ENCODE measurements at places on chromosomes 16 and 17.

DNA sequence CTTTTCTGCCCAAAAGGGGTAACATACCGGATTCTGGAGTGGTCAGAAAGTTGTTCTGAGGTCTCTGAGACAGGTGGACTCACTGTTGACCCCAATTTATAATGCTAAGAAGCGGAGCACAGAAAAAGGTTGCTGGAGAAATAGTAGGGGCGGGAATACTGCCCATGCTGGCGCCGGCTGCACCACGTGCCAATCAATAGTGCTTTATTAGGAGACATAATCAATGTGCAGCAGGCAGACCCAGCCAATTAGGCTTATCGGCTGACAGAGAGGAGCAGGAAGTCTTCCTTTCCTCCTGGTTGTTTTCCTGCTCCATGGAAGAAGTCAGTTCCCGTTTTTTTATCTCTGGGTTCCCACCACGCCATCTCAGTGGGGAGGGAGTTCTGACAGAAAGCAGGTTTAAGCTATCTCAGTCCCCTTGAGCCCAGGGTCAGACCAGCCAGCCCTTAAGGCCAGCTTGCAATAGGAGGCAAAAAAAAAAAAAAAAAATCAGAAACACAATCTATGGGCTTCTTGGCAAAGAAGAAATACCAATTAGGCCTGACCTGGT lies 68.2 kb upstream of the IRX6 start:
- DNase-seq = no peak

DNA sequence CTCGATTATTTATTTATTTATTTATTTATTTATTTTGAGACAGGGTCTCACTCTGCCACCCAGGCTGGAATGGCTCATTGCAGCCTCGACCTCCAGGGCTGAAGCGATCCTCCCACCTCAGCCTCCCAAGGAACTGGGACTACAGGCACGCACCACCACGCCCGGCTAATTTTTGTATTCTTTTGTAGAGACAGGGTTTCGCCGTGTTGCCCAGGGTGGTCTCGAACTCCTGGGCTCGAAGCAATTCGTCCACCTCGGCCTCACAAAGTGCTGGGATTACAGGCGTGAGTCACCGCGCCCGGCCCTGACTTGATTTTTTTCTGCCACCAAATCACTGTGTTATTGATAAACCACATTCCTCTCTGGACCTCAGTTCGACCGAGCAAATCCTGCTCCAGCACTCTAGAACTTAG lies 758 bp upstream of the RPL23A start:
- DNase-seq = no peak

GRCh38 chr16:68296693-68297092 lies 14.1 kb downstream of the SLC7A6OS start:
- DNase-seq = no peak

GRCh38 chr16:86917471-86918365 lies 339.4 kb downstream of the FOXL1 start:
- no peak for DNase-seq

- DNase-seq = no peak
These were observed 162.8 kb downstream of the BCAS3 start for GRCh38 chr17:60840456-60840855.

DNA sequence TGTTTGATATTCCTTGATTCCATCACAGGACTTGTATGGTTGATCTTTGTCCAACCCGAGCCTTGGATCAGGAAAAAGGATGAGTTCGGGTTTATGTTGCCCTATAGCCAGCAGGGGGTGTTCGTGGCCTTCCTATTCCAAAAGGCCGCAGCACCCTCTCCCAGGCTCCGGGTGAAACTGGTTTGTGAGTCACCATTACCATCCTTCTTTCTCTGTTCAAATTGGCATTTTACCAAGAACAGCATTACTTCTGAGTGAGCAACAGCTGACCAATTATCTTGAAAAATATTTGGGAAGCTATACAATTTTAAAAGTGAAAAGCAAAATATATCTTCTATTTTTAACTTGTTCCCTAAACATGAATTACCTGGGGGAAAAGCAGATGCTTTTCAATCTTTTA lies 24.3 kb upstream of the KRT20 start:
- DNase-seq = peak; percentile 93

GRCh38 chr17:14922411-14922810 lies 342.7 kb downstream of the PMP22 start:
- DNase-seq = no peak

DNA sequence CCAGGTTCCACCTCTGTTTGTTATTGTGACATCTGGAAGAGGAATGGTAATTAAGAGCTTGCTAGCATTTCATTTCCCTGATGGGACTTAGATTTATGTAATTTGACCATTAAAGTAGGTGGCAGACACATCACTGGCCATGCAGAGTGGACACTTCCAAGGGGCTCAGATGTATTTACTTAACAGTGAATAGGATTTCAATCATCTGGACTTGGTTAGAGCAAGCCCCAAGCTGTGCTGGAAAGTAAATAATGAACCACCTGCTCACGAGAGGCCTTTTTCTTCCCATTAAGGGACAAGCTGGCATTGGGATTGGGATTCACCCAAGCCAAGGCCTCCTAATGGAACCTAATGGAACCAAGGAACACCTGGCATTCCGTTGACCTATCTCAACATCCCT lies 395.3 kb downstream of the HS3ST4 start:
- DNase-seq = no peak

- DNase-seq = no peak
These were observed 65.1 kb upstream of the MED9 start for GRCh38 chr17:17411692-17412091.

- DNase-seq = peak; percentile 77
These were observed 2.5 kb upstream of the LASP1 start for GRCh38 chr17:38867179-38867967.

DNA sequence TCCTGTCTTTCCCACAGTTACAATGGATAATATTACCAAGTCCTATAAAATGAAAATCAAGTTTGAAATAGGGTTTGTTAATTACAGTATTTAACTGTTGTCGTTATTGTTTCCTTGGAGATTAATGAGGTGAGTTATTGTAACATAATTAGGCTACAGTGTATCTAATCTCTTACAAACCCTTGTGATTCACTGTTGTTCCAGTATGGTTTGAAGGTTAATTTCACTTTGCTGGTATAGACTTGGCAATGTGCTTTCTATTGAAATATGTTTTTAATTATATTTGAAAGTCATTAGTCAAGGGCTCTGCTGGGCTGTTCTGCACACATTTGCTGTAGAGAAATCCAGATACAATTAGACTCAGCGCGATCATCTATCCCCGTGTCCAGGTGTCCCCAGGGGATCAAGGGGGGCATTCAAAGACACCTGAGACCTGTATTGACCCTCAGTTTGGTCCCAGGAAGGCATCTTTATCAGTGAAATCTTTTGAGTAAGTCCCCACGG lies 624.6 kb upstream of the EEF2KMT start:
- DNase-seq = no peak

DNA sequence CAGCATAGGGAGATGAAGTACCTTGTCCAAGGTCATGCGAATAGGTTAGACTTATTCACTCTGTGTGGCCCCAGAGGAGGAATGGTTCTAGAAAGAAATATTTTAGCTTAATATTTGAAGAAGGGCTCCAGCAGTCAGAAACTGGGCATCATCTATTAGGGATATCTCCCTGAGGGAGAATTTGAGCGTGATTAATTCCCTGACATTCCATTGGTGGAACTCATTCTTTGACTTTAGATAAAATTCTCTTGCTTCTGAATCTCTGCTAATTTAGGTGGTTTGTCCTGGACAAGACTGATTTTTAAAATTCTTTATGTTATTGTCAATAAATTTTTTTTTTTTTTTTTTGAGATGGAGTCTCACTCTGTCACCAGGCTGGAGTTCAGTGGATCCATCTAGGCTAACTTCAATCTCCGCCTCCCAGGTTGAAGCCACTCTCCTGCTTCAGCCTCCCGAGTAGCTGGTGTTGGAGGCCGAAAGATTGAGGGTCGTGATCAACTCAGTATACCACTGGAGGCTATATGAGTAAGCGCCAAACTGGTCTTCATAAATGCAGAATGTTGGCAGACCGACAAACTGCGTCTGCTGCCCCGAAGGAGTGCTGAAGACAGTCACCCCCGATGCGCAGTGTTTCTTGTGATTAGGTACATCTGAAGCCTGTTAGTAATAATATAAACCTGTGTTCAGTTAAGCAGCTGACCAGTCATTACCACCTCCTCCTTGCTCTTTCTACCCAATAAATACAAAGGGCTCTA lies 267.9 kb upstream of the HSBP1 start:
- DNase-seq = no peak

DNA sequence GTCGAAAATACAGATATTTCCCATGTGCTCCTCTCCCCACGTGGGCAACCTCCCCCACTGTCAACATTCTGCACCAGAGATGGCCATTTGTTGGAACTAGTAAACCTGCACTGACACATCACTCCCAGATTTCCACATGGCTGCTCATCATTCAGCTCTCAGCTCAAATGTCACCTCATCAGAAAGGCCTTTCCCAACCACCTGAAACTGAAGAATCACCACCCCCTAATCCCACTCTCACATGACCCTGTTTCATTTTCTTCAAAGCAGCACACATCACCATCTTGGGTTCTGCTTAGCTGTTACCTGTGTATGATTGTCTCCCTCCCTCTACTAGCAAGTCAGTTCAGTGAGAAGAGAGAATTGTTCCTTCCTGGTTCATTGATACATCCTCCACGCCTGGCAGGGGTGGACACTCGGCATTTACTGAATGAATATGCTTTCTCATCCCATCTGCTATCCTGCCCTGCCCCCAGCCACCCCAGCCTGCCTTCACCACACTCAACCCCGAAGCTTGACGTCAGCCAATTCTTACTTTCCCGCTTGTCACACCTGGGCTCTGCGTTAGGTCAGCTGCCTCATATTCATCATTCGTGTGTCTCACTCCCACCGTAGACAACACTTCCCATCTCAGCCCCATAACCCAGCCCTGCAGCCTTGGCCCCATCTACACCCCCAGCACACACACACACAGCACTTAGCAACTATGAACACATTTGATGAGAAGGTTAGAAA lies 1.5 kb downstream of the C17orf114 start:
- DNase-seq = no peak

- no peak for DNase-seq
These were observed 22.0 kb downstream of the PRCD start for GRCh38 chr17:76561799-76562268.

- DNase-seq = peak; percentile 87
These were observed 23.5 kb downstream of the XPO6 start for GRCh38 chr16:28188085-28188916.

- DNase-seq = no peak
These were observed 78.8 kb downstream of the CDRT15 start for GRCh38 chr17:14157822-14158221.

- DNase-seq = no peak
These were observed 4.3 kb upstream of the ALDH3A1 start for GRCh38 chr17:19752216-19753050.

GRCh38 chr17:76485569-76485968 lies 15.7 kb downstream of the RHBDF2 start:
- DNase-seq = no peak

DNA sequence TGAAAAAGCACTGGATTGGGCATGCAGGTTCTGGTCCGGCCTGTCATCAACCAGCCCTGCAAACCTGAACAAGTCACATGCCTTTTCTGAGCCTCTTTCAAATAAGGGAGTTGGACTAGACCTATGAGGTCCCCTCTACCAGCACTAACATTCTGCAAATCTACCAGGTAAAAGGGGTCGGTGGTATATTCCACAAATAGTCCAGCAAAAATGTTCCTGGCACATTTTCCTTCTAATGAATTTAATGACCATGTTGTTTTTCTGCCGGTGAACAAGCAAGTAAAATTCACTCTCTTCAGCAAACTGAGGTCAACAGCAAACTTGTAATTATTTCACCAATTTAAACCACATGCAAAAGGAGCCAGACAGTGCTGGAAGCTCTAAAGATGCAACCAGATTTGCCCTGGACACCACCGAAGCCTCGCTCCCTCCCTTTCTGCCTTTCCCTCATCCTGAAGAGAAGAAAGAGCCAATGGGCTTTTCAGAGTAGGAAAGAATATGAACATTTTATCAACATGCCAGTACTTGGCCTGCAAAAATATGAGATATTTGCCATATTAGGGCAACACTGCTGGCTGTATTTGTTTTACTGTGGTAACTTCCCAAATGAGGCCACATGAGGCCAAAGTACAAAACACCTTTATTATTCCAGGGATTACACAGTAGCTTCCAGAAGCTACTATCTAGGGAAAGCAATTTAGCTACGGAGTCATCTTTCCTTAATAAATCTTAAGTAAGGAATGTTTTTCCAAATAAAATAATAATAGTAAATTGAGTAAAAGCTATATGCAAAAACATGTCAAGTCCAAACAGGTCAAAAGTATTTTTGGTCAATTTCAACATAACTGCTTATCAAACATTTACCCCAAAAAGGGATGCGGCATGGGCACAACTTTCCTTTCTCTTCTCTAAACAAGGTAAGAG lies 45.0 kb downstream of the USP31 start:
- no peak for DNase-seq

DNA sequence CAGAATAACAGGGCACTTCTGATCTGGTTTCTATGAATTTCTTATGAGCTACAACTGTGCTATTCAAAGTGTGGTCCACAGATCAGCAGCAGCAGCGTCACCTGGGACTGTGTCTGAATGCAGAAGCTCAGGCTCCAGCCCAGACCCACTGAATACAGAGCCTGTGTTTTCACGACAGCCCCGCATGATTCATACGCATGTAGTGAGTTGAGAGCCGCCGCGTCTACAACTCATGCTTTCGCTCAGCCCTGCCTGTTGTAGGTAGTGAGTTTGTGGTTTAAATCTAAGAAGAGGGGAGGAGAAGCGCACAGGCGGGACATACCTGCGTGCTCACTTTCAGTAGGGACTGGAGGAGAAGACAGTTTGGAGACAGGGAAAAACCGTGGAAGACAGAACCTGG lies 28.5 kb upstream of the ELAC2 start:
- DNase-seq = no peak

- no peak for DNase-seq
These were observed 8.9 kb upstream of the DDX19A start for GRCh38 chr16:70337814-70338213.

GRCh38 chr17:73272906-73273218 lies 11.2 kb upstream of the CPSF4L start:
- DNase-seq = no peak

DNA sequence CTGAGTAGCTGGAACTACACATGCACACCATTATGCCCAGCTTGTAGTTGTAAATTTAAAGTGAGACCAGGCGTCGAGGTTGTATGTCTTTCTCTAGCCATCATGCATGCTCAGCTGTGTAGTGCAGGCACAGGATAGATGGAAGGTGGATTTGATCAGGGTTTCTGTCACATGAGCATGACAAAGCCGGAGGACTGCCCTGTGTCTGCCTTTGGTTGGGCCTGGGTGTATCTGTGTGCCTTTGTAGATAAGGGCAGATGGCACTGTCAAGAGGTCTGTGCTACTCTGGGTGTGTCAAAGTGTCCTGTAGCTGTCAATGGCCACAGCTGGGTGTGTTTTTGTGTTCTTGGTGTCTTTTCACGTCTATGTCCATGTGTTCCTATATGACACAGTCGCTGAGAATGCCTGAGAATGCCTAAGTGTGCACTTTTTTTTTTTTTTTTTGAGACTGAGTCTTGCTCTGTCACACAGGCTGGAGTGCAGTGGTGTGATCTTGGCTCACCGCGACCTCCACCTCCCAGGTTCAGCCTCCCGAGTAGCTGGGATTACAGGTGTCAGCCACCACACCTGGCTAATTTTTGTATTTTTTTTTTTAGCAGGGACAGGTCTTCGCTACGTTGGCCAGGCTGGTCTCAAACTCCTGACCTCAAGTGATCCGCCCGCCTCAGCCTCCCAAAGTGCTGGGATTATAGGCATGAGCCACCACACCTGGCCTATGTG lies 4.1 kb upstream of the NAGS start:
- no peak for DNase-seq

All from A673 (cell line).